ENCODE measurements at places on chromosomes 1 and 21. TPM values are rescaled to one million over a fixed set of nuclear protein-coding genes. Genes with fewer than 3 reads are reported as not detected.

GRCh38 chr1:211741116-211741515 lies 65.7 kb upstream of the NEK2 start:
- peak; percentile 6 for DNase-seq

- DNase-seq, result no peak
Observed at GRCh38 chr1:28986306-28986910, 72.0 kb downstream of the EPB41 start.

Gene HRNR
- not detected for total RNA-seq

- peak; percentile 89 for DNase-seq
Observed at GRCh38 chr21:43578677-43579303, 80.5 kb downstream of the HSF2BP start.

Gene GPATCH3
- total RNA-seq, result 7.3 TPM

GRCh38 chr21:36149788-36150711 lies 6.6 kb upstream of the DOP1B start:
- no peak for DNase-seq

Gene NECTIN4
- 0.32 TPM for total RNA-seq

Gene MATN1
- not detected for total RNA-seq

Gene SLC30A10
- total RNA-seq, result not detected

Gene CHRM3
- total RNA-seq, result under 0.01 TPM

- peak; percentile 97 for DNase-seq
Observed at GRCh38 chr1:204506969-204507316, 9.3 kb upstream of the MDM4 start.

GRCh38 chr1:12714710-12715475 lies 1.0 kb upstream of the AADACL3 start:
- DNase-seq, result no peak

- DNase-seq, result no peak
Observed at GRCh38 chr1:48568501-48568900, 96.5 kb upstream of the SPATA6 start.

DNA sequence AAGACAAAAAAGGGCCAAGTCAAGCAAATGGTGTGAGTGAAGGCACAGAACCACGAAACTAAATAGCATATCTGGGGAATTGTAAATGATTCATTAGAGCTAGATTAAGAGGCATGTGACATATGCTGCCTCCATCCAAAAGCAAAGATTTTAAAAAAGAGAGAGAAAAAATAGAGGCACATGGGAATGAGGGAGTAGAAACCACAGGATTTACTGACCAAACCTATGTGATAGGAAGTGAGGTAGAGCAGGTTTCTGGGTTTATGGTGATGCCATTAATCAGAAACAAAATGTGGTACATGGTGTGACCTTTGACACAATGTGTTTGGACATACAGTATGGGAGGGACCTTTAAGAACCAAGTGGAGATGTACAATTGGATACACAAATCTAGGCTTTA lies 13.6 kb downstream of the C1orf52 start:
- peak; percentile 67 for DNase-seq

Gene KCNH1
- total RNA-seq, result 14.2 TPM

- DNase-seq, result no peak
Observed at GRCh38 chr1:21912038-21912758, 24.9 kb downstream of the HSPG2 start.

DNA sequence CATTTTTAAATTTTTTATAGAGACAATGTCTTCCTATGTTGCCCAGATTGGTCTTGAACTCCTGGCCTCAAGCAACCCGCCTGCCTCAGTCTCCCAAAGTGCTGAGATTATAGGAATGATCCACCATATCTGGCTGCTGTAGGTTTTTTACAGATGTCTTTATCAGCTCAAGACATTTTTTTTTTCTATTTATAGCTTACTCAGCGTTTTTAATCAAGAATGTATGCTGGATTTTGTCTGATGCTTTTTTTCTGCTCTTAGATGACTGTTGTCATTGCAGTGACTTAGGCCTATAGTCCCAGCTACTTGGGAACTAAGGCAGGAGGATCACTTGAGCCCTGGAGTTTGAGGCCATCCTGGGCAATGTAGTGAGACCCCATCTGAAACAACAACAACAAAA lies 72.5 kb downstream of the POFUT2 start:
- DNase-seq, result no peak

GRCh38 chr21:43842742-43843141 lies 22.3 kb upstream of the AGPAT3 start:
- DNase-seq, result peak; percentile 32

Gene OR2T12
- not detected for total RNA-seq

GRCh38 chr1:224931605-224932004 lies 2.1 kb downstream of the DNAH14 start:
- no peak for DNase-seq

GRCh38 chr1:239125027-239125426 lies 261.3 kb upstream of the CHRM3 start:
- no peak for DNase-seq

Gene LDLRAD1
- not detected for total RNA-seq

GRCh38 chr1:72670902-72671301 lies 388.6 kb upstream of the NEGR1 start:
- no peak for DNase-seq

- no peak for DNase-seq
Observed at GRCh38 chr1:99886841-99887240, 36.7 kb downstream of the AGL start.
